Activated T-cell treated with anti-CD3 and anti-CD28 coated beads, Interleukin-2, amount 50 U/mL, for 4 hours (primary cell): ENCODE measurements at places on chromosomes 1 and 21. TPM values are rescaled to one million over a fixed set of nuclear protein-coding genes. Genes with fewer than 3 reads are reported as not detected.

Gene AGT
- total RNA-seq = 0.68 TPM

DNA sequence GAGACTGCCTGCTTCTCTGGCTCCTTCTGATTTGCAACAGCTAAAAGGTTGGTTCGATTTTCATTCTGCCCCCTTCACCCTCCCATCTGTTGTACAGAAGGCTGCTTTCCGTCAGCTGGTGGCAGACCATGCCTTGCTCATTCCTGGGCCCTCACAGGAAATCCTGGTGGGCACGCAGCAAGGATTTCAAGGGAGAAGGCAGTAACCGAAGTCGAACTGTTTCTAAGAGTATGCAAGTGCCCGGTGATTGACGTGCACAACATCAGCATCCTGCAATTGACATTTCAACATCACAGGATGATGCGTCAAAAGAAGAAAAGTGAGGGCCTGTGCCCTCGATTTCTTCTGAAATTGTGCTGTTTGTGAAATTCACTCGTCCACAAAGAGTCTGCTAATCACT, 83.8 kb downstream of the PLPP3 start:
- no peak for DNase-seq

Gene CIART
- 2.3 TPM for total RNA-seq

- DNase-seq = no peak
These were observed 58.1 kb downstream of the PRKACB start for GRCh38 chr1:84202126-84202525.

GRCh38 chr1:188499690-188500089, 1670.9 kb downstream of the PLA2G4A start:
- DNase-seq = no peak

Gene CFAP74
- not detected for total RNA-seq

Gene FCRL3
- total RNA-seq = 0.81 TPM

Gene FCRL2
- total RNA-seq = not detected
